ENCODE measurements at places on chromosomes 11 and 22. TPM values are rescaled to one million over a fixed set of nuclear protein-coding genes. Genes with fewer than 3 reads are reported as not detected.

DNA sequence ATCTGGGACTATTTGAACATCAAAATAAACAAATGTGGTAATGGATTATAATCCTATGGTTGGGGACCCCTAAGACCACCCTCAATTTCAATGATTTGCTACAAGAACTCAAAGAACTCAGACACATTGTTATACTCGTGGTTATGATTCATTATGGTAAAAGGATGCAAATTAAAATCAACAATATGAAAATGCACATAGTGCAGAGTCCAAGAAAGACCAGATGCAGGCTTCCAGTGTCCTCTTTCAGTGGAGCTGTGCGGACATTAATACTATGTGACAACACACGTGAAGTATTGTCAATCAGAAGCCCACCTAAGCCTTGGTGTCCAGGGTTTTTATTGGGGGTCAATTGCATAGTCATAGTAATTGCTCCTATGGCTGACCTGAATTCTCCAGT, 9.2 kb upstream of the QSER1 start:
- no peak for DNase-seq

DNA sequence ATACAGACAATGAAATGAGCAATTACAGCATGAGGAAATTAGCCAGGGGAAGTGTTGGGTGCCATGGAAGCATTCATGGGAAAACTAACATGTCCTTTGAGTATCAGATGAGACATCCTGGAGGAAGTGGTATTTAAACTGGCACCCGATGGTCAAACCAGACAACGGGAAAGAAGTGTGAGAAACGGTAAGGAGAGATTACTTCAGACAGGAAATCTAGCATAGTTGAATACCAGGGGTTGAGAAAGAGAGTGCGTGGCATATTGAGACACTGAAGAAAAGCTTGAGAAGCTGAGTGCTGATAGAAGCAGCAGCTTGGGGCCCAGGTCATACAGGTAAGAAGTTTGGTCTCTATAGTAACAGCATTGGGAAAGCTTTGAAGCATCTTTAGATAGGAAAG, 175.3 kb downstream of the C11orf87 start:
- DNase-seq, result no peak

STX3 gene
- 53.3 TPM for total RNA-seq

- no peak for DNase-seq
These were observed 19.1 kb upstream of the BSX start for GRCh38 chr11:123000721-123001120.

GRCh38 chr11:61477727-61478148, 30.8 kb upstream of the LRRC10B start:
- DNase-seq, result no peak

GRCh38 chr11:19553683-19554333, 158.8 kb upstream of the NAV2 start:
- DNase-seq, result peak; percentile 45

DNA sequence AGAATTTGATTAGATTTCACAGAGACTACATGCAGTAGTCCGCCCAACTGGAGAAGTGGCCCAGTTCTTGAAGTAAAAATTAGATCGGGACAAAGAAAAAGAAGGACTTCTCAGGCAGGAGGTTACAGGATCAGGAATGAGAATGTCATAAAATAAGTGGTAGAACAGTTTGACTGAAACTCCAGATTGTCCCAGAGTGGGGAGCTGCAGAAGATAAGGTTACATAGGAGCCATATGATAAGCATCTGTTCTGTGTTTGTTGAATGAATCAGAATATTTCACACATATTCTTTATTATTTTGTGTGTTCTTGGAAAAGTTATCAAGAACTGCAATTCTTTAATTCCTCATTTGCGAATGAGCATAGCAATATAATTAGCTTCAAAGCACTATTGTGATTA, 210.6 kb downstream of the AASDHPPT start:
- DNase-seq, result no peak

DNA sequence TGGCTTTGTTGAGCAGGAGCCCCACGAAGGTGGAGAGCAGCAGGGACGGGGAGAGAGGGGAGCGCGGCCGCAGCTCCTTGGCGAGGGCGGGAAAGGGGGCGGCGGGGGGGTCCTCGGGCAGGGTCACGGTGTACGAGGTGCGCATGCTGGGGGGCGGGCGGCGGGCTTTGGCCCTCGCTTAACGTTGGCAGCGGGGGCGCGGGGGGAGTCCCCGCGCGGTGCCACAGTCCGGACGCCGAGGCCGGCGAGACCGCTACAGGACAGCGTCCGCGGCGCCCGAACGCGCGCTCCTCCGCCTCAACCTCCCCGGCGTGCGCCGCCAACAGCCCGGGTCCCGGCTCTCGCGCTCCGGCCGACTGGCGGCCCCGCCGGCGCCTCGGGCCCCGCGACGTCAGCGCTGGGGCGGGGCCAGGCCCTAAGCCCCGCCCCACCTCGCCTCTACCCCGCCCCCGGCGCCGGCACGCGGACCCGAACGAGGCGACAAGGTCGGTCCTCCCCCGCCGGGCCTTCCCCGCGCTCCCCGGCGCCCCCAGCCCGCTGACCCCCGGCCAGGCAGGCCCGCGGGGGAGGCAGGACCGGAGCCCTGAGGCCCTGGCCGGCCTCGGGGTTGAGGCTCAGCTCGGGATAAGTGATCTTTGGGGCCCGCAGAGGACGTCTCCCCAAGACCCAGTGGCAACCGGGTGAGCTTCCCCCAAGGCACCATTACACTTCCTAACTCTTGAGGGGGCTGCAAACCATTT, 17.5 kb downstream of the USP2 start:
- no peak for DNase-seq

DNA sequence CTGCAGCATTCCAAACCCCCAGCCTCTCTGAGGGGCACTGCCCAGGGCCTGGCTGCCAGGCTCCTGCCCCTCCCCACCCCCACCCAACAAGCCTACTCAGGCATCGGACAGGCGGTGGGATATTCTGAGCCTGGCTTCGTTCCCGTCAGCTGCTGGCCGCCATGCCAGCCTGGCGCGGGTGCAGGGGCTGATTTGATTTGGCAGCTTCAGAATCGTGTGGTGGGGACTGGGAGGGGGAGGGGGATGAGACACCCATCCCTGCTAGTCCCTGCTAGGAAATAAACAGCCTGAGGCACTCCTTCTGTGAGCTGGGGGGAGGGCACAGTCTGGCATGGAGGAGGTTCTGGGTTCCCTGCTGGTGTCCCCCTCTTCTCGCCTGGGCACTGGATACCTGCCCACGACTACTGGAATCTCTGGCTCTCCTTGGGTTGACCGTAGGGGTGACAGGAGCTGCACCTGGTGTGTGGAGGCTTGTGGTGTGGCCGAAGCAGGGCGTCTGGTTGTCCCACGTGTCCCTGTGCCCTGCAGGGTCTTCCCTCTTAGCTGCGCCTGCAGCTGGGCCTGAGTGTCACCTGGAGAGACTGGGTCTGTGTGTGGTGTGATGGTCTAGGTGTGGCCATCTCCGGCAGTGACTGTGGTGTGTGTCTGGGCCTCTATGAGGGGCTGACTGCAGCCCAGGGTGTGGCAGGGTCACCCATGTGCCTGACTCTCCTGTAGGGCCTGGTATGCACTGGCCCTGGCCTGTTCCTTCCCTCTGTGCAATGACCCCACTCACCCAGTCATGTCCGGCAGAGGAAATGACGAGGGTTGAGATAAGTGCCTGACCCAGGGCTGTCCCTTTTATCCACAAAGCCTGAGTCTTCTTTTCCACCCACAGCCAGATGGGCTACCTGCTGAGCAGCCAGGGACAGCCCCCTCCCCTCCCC, 42.2 kb downstream of the PDE2A start:
- DNase-seq, result no peak

- DNase-seq, result peak; percentile 57
These were observed 374.3 kb upstream of the MPPED2 start for GRCh38 chr11:30960387-30960992.

GRCh38 chr11:119335655-119336543, 1.6 kb downstream of the RNF26 start:
- DNase-seq, result no peak

GRCh38 chr11:14774721-14775120, 117.3 kb downstream of the CYP2R1 start:
- DNase-seq, result peak; percentile 72

- no peak for DNase-seq
These were observed 62.4 kb downstream of the DSCAML1 start for GRCh38 chr11:117734601-117735024.

GRCh38 chr11:115458877-115459276, 45.3 kb downstream of the CADM1 start:
- no peak for DNase-seq

- DNase-seq, result no peak
These were observed 213.5 kb downstream of the NTM start for GRCh38 chr11:131583938-131584337.

DNA sequence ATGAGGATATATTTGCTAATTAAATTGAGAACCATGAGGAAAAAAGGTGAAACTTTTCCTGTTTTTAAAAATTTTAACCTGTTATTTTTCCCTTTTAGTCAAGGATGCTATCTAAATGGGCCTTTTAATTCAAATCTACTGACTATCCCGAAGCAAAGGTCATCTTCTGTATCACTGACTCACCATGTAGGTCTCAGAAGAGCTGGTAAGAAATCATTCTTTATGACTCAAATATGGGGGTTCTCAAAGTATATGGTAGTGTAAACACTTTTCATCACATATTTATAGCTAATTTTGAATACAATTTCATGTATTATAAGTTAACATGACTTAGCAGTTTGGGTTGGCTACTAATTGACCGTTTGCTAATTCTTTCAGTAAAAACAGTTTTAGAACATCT, 88.2 kb downstream of the CYP2R1 start:
- no peak for DNase-seq

MS4A6A gene
- total RNA-seq, result not detected
